Effector CD4-positive, alpha-beta T cell (primary cell): ENCODE measurements at places on chromosomes 6 and 20.

DNA sequence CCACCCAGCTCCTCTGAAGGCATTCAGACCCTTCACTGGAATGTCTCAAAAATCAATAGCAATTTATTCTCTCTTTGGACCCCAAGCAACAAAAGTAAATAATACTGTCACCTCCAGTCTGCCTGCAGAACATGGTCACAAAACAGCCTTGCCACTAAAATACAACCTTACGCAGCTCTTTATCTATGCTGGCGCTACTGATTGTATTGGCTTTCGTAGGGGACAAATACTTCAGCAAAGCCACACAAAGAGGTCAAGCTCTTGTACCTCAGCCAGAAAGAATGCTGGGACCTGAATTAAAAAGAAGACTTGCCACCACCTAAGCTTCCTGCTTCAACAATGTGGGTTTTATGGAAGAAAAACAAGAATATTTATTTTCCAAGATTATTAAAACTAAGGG, 57.2 kb downstream of the PRKN start:
- no peak for DNase-seq

DNA sequence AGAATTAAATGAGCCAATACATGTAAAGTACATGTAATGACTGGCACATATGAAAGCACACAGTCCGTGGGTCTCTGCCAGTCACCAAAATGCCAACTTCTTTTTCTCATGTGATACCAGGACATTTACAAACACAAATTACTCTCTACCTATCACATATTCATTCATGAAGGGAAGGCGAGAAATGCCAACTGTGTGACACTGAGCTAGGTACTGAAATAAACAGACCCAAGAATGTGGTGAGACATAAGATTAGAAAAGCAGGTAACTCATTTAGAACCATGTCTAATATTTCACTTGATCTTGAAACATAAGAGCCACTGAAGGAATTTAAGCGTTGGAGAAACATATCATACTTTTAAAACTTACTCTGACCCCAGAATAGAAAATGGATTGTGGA, 41.4 kb downstream of the HBS1L start:
- no peak for DNase-seq

DNA sequence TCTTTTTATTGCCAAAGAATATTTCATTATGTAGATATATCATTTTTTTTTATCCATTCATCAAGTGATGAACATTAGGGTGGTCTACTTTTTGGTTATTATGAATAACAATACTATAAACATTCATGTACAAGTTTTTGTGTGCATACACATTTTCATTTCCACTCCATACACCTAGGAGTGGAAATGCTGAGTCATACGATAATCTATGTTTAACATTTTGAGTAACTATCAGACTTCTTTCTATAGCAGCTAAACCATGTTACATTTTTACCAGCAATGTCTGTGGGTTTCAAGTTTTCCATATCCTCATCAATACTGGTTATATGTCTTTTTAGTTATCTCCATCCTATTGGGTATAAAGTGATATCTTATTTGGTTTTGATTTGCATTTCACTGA, 65.7 kb downstream of the PRSS35 start:
- no peak for DNase-seq

GRCh38 chr20:11060423-11061185, 386.8 kb upstream of the JAG1 start:
- no peak for DNase-seq

DNA sequence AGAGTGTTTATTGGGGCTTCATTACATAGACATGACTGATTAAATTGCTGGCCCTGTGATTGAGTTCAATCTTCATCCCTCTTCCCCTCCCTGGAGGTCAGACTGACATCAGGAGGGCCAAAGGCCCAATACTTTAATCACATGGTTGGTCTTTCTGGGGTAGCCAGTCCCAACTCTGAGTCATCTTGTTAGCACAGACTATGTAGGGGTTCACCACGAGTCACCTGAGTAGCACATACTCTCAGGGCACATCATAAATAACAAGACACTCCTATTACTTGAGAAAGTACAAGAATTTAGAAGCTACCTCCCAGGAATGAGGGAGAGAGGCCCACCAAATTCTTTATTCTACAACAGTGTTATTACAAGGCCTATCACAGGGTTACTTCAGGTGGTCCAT, 11.3 kb downstream of the GINS1 start:
- no peak for DNase-seq

GRCh38 chr6:117169781-117170281, 95.5 kb upstream of the VGLL2 start:
- no peak for DNase-seq

GRCh38 chr6:138378463-138378862, 758 bp downstream of the SMIM28 start:
- no peak for DNase-seq

DNA sequence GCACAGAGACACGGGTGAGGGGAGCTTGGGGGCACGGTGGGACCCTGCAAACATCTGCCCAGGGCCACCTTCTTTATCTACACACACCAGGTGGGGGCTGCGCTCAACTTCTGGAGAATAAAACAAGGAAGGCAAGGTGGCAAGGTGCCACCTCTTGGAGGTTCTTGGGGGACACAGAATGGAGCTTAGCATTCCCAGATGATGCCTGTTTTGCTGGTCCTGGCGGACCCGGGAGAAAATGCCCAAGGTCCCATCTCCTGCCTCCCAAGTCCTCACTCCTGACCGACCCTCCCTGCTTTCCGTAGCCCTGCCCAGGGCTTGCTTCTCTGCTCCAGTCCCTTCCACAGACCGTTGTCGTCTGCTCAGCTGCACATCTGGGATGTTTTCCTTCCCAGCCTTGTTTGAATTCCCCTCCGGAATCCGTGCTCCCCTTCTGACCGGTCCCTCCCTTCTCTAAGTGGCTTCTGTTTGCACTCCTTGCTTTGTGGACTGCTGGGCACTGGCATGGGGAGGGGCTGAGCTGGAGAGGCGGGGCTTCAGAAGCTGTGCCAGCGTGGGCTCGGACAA, 13.1 kb downstream of the ITPR3 start:
- DNase-seq = no peak

GRCh38 chr20:44496976-44497375, 21.3 kb downstream of the TTPAL start:
- no peak for DNase-seq

- no peak for DNase-seq
These were observed at the start of gene SLC2A10 for GRCh38 chr20:46709459-46710152. SLC2A10 (plus strand) TSS chr20:46709649; CDS start chr20:46709737, 88 bp downstream.

- DNase-seq = no peak
These were observed 180.5 kb downstream of the SYNDIG1 start for GRCh38 chr20:24649787-24650490.

DNA sequence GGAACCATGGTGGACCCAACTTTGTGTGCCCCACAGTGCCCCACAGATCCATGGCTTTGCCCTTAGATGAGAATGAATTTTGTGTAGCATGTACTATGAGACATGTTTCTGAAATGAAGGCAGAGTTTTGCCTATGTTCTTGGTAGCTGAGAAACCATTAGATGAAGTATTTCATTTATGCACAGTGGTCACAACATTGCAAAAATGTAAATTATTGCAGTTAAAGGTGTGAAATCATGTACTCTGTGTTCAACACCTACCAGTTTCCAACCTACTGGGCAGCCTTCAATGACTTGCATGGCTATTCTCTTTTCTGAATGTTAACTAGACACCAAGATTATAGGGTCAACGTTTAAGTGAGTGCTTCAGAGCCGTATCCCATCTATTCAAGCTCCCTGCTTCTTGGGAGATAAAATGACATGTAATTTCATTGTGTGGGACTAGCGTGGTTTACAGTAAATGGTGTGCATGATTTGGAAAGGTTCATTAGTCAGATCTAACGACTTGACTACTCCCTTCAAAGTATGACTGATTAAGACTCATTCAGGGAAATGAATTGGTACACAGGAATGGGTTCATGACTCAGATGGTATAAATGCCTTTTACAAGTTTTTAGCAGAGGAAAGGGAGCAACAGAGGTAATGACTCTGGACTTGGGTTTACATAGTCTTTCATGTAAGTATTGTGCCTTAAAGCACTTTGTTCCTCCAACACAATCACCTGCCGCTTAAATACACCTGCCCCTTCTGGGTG, 106.1 kb upstream of the AKIRIN2 start:
- no peak for DNase-seq

GRCh38 chr6:167400482-167401138, 75.7 kb downstream of the TTLL2 start:
- no peak for DNase-seq

- DNase-seq = no peak
These were observed 85.6 kb upstream of the CARMIL1 start for GRCh38 chr6:25193460-25194171.

- DNase-seq = no peak
These were observed 195.9 kb upstream of the CDH4 start for GRCh38 chr20:61056116-61056515.
